Activated T-cell treated with anti-CD3 and anti-CD28 coated beads, Interleukin-2, amount 50 U/mL, for 4 hours (primary cell): ENCODE measurements at places on chromosomes 4 and X. TPM values are rescaled to one million over a fixed set of nuclear protein-coding genes. Genes with fewer than 3 reads are reported as not detected.

HSFX2 gene
- total RNA-seq = not detected

GLRA3 gene
- total RNA-seq = not detected

BBS12 gene
- total RNA-seq = 1.2 TPM

TMEM156 gene
- 4.9 TPM for total RNA-seq

HSD17B11 gene
- total RNA-seq = 5.3 TPM

PITX2 gene
- not detected for total RNA-seq

GPRASP1 gene
- 2.2 TPM for total RNA-seq

PCDH11X gene
- total RNA-seq = not detected

FRG2 gene
- not detected for total RNA-seq

BMPR1B gene
- total RNA-seq = not detected

CXCL5 gene
- total RNA-seq = not detected

VBP1 gene
- 86.5 TPM for total RNA-seq

ZBED1 gene
- total RNA-seq = 28.0 TPM

DIPK2B gene
- not detected for total RNA-seq

TMSB15A gene
- total RNA-seq = not detected

UGT2A1 gene
- total RNA-seq = not detected

TSR2 gene
- total RNA-seq = 67.9 TPM

MMRN1 gene
- 0.23 TPM for total RNA-seq

ZXDA gene
- 3.8 TPM for total RNA-seq

SYN1 gene
- 0.24 TPM for total RNA-seq

GPAT3 gene
- 4.5 TPM for total RNA-seq

DKK2 gene
- total RNA-seq = not detected

RBBP7 gene
- 94.4 TPM for total RNA-seq

ESX1 gene
- not detected for total RNA-seq

SNCA gene
- total RNA-seq = 0.60 TPM

EMCN gene
- not detected for total RNA-seq

TSPAN7 gene
- 0.29 TPM for total RNA-seq

IQCM gene
- not detected for total RNA-seq

TECRL gene
- total RNA-seq = not detected

TNMD gene
- not detected for total RNA-seq

ADAM29 gene
- not detected for total RNA-seq

MAGEB1 gene
- not detected for total RNA-seq

TEX13B gene
- not detected for total RNA-seq

SYAP1 gene
- 19.3 TPM for total RNA-seq

CXCL3 gene
- total RNA-seq = not detected

CLGN gene
- not detected for total RNA-seq

HPGD gene
- total RNA-seq = 1.8 TPM

SAGE1 gene
- total RNA-seq = not detected

F9 gene
- not detected for total RNA-seq

SH3D19 gene
- total RNA-seq = 0.24 TPM

TMSB15C gene
- total RNA-seq = 0.92 TPM

THAP9 gene
- total RNA-seq = 0.87 TPM

ZNF280C gene
- total RNA-seq = 5.2 TPM

PCDH18 gene
- 0.05 TPM for total RNA-seq

SH3TC1 gene
- total RNA-seq = 8.8 TPM

GABRB1 gene
- total RNA-seq = not detected

XAGE1A gene
- not detected for total RNA-seq
